ENCODE measurements at places on chromosomes 2 and 18.

DNA sequence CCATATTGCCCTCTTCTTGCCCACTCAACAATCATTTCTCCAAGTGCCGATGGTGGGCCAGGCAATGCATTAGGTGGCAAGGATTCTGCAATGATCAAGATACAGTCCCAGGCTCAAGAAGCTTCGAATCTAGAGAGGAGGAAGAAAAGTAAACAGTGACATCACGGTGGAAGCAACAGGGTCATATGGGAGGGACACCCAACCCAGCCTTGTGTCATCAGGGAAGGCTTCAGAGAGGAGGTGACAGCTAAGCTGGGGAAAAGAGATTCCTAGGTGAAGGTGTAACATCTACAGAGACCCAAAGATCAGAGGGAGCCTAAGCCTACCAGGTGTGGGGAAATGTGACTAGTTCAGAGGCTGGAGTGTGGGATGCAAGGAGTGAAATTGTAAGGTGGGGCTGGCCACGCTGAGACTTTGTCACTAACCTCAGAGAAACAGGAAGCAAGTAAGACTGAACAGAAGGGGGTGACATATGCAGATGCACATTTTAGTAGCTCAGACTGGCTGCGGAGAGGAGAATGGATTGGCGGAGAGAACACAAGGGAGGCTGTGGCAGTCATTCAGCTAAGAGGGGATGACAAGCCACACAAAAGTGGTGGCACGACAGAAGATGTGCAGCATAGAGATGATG is 104.9 kb downstream of the ANKRD44 start:
- H3K36me3 ChIP-seq: no peaks in the 10 kb centered on the region
- H3K4me3 ChIP-seq: no peak overlapping the region
- H3K4me1 ChIP-seq: no peaks in the 10 kb centered on the region
- H3K27me3 ChIP-seq: no peaks in the 10 kb centered on the region

DNA sequence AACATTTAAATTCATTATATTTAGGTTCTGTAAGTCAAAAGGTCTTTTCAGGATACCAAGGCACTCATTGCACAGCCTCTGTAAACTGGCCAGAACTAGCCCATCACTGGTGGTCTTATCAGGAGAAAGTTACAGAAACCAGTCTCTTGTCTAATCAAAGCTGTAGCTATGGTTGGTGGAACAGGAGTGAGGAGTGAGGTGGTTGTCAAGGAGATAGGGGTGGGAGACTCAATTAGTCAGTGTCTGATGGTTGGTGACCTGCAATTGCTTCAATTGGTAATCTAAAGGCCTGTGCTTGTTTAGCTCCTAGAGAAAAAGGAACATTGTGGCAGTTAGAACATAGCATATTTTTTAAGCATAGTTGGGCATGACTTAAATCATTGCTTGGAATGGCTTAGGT is 458.6 kb upstream of the CDH2 start:
- H3K4me3 ChIP-seq: no peak overlapping the region
- no peaks in the 10 kb centered on the region for H3K4me1 ChIP-seq
- no peaks in the 10 kb centered on the region for H3K27me3 ChIP-seq
- no peaks in the 10 kb centered on the region for H3K36me3 ChIP-seq

DNA sequence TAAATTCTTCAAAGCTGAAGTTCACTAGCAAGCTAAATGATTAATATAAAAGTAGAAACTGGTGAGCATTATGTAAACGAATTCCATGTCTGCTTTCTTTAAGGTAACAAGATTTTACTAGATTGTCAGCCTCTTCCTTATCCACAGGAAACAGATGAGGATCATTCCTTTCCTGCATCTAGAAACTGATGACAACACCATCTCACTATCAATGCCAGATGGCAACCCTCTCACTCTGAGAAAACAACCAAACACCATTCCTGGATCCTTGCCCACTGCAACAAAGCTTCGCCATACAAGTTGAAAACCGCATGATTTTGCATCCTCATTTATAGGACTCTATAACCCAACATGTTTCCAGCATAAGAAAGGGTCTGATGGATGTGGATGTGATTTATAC is 122.9 kb downstream of the ZNF521 start:
- no peak for DNase-seq
- H3K27ac ChIP-seq: no peak overlapping the region

GRCh38 chr2:76270096-76270710 is 559.5 kb upstream of the GCFC2 start:
- H3K27ac ChIP-seq: no peak overlapping the region
- DNase-seq: no peak
- H3K4me3 ChIP-seq: no peak overlapping the region
- no peaks in the 10 kb centered on the region for H3K27me3 ChIP-seq
- H3K4me1 ChIP-seq: peaks cover 10% of the 10 kb centered on the region

GRCh38 chr2:40173276-40173675 is 278.6 kb downstream of the SLC8A1 start:
- no peak for DNase-seq
- H3K27ac ChIP-seq: no peak overlapping the region

GRCh38 chr2:9235147-9236044 is 28.8 kb downstream of the ASAP2 start:
- H3K4me3 ChIP-seq: no peak overlapping the region
- DNase-seq: no peak
- H3K4me1 ChIP-seq: peaks cover 25% of the 10 kb centered on the region
- no peaks in the 10 kb centered on the region for H3K36me3 ChIP-seq
- no peaks in the 10 kb centered on the region for H3K27me3 ChIP-seq

- peaks cover 13% of the 10 kb centered on the region for H3K4me1 ChIP-seq
- H3K27ac ChIP-seq: no peak overlapping the region
- H3K36me3 ChIP-seq: no peaks in the 10 kb centered on the region
- H3K27me3 ChIP-seq: peaks cover 67% of the 10 kb centered on the region
Measured at GRCh38 chr2:45653122-45653913, 1.8 kb downstream of the PRKCE start.

DNA sequence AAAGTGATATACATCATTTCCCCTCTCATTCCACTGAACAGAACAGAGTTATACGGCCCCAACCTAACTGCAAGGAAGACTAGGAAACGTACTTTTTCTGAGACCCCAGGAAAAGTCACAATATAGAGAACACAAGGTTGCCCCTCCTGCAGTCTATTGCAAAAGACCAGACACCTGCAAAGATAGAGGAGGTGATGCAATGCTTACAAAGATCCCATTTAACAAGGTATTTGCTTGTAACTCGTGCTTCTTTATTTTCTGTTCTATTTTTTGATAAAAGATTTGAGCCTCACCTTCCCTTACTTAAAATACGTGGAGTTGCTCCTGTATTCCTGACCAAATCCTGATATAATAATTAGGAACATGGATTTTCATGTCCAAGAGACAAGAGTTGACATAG is 793.0 kb upstream of the ID2 start:
- H3K4me3 ChIP-seq: no peak overlapping the region
- no peak overlapping the region for H3K27ac ChIP-seq
- no peaks in the 10 kb centered on the region for H3K36me3 ChIP-seq
- DNase-seq: no peak

DNA sequence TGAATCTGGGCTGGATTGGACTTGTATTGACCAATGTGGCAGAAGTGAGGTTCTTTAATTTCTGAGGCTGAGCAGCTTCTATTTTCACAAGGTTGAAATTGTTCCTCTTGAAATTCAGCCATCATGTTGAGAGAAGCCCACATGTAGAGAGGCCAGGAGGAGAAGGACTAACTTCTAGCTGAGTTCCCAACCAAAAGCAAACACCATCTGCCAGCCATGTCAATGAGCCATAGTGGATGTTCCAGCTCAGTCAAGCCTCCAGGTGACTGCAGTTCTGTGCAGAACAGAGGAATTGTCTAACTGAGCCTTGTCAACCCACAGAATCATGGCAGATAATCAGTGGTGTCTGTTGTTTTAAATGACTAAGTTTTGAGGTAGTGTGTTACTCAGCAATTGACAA is 110.6 kb upstream of the ACVR1 start:
- H3K36me3 ChIP-seq: no peaks in the 10 kb centered on the region
- no peak overlapping the region for H3K4me3 ChIP-seq
- H3K27me3 ChIP-seq: no peaks in the 10 kb centered on the region

DNA sequence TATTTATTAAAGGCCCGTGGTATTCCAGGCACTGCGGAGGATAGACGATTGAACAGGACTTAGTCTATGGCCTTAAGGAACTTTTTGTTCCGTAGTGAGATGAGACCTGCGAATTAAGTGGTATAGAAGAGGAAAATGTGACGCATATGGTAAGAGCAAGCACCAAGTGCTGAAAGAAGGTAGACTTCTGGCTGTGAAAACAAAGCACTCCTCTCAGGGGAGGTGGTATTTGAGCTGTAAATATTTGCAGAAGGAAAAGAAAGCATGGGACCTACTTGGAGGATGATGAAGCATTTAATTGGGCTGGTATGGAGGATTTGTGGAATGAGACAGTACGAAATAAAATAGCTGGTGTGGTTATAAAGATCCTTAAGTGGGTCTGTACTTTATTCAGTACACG is 62.5 kb downstream of the GPR39 start:
- no peaks in the 10 kb centered on the region for H3K36me3 ChIP-seq
- no peaks in the 10 kb centered on the region for H3K4me1 ChIP-seq
- H3K27me3 ChIP-seq: no peaks in the 10 kb centered on the region

DNA sequence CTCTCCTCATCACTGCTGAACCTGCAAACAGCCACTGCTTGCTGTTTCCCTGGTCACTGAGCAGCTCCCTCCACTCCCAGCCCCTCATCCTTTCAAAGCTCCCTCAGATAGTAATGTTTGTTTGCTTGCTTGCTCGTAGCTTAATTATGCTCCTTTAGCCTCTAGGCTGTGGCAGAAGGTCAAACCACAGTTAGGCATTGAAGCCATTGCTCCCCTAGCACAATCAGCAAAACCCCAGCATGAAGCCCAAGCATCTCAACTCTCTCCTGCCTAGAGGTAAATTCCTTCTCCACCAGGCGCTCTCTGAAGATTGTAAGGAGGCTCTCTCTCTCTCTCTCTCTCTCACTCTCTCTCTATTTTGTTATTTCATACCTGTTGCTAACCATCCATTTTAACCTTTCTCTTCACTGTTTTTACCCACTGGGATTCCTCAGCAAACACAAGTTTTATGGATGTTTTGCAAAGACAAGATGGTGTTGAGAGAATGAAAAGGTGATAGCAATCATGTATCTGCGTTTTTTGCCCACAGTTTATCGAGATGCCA is 135.9 kb upstream of the HNRNPA3 start:
- no peak overlapping the region for H3K4me3 ChIP-seq
- H3K4me1 ChIP-seq: peaks cover 6% of the 10 kb centered on the region
- no peaks in the 10 kb centered on the region for H3K27me3 ChIP-seq
- peak; percentile 8 for DNase-seq
- H3K27ac ChIP-seq: no peak overlapping the region

GRCh38 chr2:218145124-218145523 is 19.3 kb downstream of the CXCR2 start:
- H3K4me3 ChIP-seq: no peak overlapping the region
- DNase-seq: no peak
- no peaks in the 10 kb centered on the region for H3K27me3 ChIP-seq
- no peaks in the 10 kb centered on the region for H3K4me1 ChIP-seq

GRCh38 chr2:174312581-174313234 is 22.0 kb upstream of the SP9 start:
- DNase-seq: peak; percentile 16
- no peak overlapping the region for H3K4me3 ChIP-seq
- no peaks in the 10 kb centered on the region for H3K4me1 ChIP-seq
- no peaks in the 10 kb centered on the region for H3K27me3 ChIP-seq
- H3K36me3 ChIP-seq: no peaks in the 10 kb centered on the region

- no peaks in the 10 kb centered on the region for H3K27me3 ChIP-seq
- no peaks in the 10 kb centered on the region for H3K4me1 ChIP-seq
- no peak overlapping the region for H3K27ac ChIP-seq
- H3K36me3 ChIP-seq: no peaks in the 10 kb centered on the region
- no peak overlapping the region for H3K4me3 ChIP-seq
Measured at GRCh38 chr18:31511098-31511497, 13.1 kb downstream of the DSG2 start.

- H3K4me3 ChIP-seq: no peak overlapping the region
- H3K27ac ChIP-seq: no peak overlapping the region
- H3K36me3 ChIP-seq: no peaks in the 10 kb centered on the region
- H3K27me3 ChIP-seq: no peaks in the 10 kb centered on the region
- DNase-seq: no peak
Measured at GRCh38 chr2:892401-892800, 58.2 kb upstream of the SNTG2 start.

GRCh38 chr2:205656941-205657340 is 25.4 kb upstream of the NRP2 start:
- H3K4me3 ChIP-seq: no peak overlapping the region

- DNase-seq: no peak
- no peaks in the 10 kb centered on the region for H3K4me1 ChIP-seq
- H3K36me3 ChIP-seq: no peaks in the 10 kb centered on the region
- no peak overlapping the region for H3K4me3 ChIP-seq
Measured at GRCh38 chr18:68548904-68549870, 165.7 kb downstream of the TMX3 start.

GRCh38 chr2:131077966-131078365 is 15.3 kb downstream of the FAM168B start:
- no peak for DNase-seq
- no peak overlapping the region for H3K4me3 ChIP-seq
- peaks cover 8% of the 10 kb centered on the region for H3K4me1 ChIP-seq
- no peak overlapping the region for H3K27ac ChIP-seq
- no peaks in the 10 kb centered on the region for H3K27me3 ChIP-seq
- H3K36me3 ChIP-seq: peaks cover 3% of the 10 kb centered on the region

- no peaks in the 10 kb centered on the region for H3K36me3 ChIP-seq
- H3K27me3 ChIP-seq: no peaks in the 10 kb centered on the region
- H3K4me3 ChIP-seq: no peak overlapping the region
- no peaks in the 10 kb centered on the region for H3K4me1 ChIP-seq
- no peak overlapping the region for H3K27ac ChIP-seq
Measured at GRCh38 chr2:64504774-64505720, 19.1 kb upstream of the AFTPH start.

Measured in neural progenitor cell (in vitro differentiated cells).